ENCODE measurements at places on chromosomes 2 and 18.

DNA sequence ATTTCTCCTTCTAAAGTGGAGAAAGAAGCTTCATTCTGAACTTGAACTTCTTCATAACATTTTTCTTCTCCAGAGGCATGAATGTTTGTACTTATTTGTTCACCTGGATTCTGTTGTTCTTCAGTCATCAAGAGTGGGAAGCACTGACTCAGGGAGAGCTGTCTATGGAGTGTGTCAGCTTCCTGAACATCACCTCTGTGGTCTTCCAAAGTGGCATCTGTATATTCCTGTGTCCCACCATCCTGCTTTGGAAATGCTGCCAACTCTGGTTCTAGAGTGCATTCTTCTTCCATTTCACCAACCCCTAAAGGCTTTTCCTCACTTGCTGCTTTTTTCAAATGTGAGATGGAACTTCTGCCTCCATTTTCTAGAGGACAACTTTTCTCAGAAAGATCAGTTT is 59.5 kb downstream of the TTN start:
- peak; percentile 13 for DNase-seq

GRCh38 chr2:37215250-37215649 is 16.1 kb downstream of the CEBPZ start:
- DNase-seq, result no peak

DNA sequence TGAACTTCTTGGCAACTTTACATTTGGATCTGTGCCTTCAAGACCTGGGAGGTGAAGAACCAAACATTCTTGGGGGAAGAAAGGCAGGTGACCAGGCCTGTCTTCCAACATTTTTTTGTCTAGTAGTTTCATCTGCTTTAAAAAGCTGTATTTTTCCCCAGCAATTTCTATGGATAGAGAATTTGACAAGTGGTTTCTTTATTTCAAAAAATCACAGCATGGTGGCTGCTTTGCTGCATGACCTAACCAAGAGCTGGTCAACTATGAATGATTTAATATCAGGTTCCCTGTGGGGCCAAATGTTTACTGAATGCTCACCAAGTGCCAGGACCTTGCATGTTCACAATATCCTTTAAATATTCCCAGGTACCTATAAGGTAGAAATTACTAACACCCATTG is 19.1 kb downstream of the LRP2 start:
- no peak for DNase-seq

DNA sequence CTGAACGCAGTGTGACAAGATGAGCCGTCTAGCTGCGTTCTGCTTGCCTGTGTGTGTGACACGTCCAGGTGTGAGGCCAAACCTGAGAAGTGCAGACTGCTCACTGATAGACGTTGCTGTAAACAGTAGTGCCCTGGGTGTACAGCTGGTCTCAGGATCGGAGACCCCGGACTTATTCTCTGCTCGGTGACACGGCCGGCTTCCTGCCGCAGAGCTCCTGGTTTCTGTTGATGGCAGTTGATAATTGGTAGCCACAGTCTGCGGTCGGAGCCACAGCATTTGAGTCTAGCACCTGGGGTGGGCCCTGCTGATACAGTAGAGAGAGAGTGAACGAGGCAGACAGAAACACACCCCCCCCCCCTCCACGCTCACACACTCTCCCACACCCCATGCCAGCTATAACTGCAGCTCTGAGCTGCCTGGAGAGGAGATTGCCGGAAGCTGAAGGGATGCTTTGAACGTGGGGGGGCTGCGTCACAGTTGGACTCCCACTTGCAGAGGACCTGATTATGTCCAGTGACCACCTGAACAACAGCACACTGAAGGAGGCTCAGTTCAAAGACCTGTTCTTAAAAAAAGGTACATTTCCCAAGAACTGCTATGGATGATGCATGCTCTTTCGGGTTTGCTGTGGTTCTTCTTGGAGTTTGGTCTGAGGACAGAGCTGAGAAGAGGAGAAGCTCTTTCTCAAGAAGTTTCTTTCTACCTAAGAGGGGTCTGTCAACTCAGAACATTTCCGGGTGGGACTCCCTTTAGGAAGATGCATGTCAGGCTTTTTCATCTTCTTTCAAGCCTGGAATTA is 114.0 kb downstream of the FAM210A start:
- DNase-seq, result no peak

GRCh38 chr2:31660812-31661335 is 80.1 kb upstream of the SRD5A2 start:
- no peak for DNase-seq

- DNase-seq, result no peak
Measured at GRCh38 chr2:228938629-228939028, 332.5 kb downstream of the PID1 start.

DNA sequence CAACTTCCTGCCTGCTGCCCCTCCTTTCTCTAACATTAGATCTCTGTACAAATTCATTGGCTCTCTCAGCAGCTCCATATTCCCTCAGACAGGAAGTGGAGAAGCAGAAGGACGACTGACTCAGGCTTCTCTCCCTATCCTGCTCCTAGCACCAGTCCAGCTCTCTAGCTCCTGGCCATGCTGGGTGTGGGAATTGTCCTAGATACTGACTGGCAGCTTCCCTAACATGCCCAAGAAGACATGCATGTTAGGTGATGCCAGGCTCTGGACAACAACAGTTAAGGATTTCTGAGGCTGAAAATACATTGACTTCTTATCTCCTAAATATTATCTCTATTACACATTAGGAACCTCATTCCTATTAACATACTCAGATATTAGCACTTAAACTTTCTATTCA is 292.9 kb downstream of the IKZF2 start:
- DNase-seq, result no peak

- DNase-seq, result peak; percentile 17
Measured at GRCh38 chr2:204265681-204266181, 279.5 kb upstream of the PARD3B start.

- DNase-seq, result peak; percentile 45
Measured at GRCh38 chr2:223057569-223057968, 5.6 kb downstream of the KCNE4 start.

DNA sequence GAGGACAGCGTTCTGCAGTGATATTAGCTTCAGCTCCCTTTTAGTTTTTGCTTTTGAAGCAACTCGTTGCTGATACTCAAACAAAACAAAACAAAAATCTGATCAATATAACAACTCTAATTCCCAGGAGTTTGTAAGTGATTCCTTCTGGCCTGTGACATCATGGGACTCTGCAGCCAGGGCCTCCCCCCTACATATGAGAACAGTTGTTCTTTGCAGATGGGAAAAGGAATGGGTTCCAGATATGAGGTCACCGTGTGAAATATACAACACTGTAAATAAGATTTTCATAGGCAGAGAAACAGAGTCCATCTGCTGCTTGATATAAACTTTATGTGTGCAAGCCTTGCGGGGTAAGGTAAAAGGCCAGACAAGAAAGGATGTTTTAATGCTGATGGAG is 56.7 kb downstream of the DIS3L2 start:
- DNase-seq, result no peak

DNA sequence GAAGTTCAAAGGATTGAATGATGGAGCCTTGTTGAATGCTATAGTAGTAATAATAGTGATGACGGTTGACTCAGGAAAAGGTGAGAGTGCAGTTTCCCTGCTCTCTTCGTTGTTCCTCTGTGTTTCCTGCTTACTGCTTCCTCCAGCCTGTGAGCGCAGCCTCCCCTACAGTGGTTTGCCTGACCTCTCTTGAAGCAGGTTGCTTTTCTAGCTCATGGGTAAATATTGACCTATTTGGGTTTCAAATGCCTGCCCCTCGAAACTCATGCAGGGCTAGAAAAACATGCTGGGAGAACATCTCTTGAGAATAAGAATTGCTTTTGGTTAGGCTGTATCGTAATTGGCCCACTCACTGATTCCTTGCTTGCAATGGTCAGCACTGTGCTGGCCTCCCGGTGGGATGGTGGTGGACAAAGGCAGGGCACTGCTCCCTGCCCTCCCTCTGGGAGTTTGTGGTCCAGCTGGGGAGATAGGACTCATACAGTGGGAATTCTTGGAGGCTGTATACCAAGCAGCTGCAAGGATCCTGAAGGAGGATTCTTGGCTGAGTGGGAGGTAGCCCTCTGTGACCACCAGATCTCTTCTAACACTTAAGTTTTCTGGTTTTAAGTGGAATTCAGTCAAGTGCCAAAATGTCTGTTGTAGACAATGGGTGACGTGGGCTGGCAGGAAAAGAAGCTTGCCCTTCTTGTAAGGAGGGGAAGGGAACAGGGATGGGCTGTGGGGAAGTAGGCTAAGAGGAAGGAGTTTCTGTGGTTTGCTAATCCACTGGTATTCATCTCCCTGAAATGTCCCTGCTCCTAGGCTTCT is 5.4 kb upstream of the RNF181 start:
- peak; percentile 97 for DNase-seq

- DNase-seq, result peak; percentile 44
Measured at GRCh38 chr2:8527031-8527430, 154.8 kb upstream of the ID2 start.

DNA sequence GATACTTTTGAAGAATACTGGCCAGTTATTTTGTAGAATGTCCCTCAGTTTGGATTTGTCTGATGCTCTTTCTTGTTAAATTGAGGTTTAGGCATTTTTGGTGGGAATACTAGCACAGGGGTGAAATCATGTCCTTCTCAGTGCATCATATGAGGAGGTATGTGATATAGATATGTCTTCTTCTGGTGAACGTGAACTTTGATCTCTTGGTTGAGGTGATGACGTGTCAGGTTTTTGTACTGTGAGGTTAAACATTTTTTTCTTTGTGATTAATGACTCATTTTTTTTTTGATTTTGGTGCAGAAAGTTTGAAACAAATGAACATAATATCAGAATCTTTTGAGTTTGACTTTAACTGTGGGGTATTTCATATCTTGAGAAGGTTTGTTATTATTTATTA is 11.0 kb downstream of the ZNF407 start:
- no peak for DNase-seq

- no peak for DNase-seq
Measured at GRCh38 chr2:137706786-137707613, 257.3 kb upstream of the HNMT start.

- no peak for DNase-seq
Measured at GRCh38 chr18:26874283-26874682, 8.8 kb upstream of the AQP4 start.

GRCh38 chr2:22355816-22356433 is 1029.1 kb upstream of the KLHL29 start:
- DNase-seq, result peak; percentile 49

All from DMS53 (cell line).